ENCODE measurements at places on chromosomes 13 and 19.

GRCh38 chr19:6274756-6275155 is 5.0 kb downstream of the MLLT1 start:
- DNase-seq: no peak

- no peak for DNase-seq
Observed at GRCh38 chr13:37493775-37494174, 104.8 kb downstream of the POSTN start.

DNA sequence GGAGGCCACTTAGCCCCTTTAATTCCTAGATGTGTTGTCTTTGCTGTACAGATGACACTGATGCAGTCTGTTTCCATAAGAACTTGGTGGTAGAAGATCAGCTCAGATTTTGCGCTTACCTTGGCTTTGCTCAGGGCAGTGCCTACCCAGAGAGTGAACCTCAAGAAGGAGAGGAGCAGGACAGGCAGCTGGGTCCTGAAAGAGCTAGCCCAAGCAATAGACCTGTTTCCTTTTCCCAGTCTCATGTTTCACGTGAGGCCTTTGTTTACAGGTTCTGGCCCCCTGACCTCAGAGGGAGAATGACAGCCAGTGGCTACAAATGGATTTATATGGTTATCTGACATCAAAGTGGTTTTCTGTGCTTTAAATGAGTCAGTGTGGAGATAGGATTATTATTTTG is 40.1 kb downstream of the METTL21C start:
- DNase-seq: no peak

DNA sequence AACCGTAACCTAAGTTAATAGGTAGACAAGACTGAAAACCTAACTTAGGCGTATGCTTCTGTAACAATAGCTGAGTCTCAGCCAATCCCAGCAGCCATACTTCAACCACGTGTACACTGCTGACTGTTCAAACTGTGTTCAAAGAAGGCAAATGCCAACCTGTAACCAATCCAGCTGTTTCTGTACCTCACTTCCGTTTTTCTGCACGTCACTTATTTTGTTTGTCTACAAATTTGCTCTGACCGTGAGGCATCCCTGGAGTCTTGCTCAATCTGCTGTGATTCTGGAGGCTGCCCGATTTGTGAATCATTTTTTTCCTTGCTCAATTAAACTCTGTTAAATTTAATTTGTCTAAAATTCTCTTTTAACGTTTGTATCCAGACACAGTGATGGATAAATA is 59.2 kb downstream of the EDNRB start:
- no peak for DNase-seq

DNA sequence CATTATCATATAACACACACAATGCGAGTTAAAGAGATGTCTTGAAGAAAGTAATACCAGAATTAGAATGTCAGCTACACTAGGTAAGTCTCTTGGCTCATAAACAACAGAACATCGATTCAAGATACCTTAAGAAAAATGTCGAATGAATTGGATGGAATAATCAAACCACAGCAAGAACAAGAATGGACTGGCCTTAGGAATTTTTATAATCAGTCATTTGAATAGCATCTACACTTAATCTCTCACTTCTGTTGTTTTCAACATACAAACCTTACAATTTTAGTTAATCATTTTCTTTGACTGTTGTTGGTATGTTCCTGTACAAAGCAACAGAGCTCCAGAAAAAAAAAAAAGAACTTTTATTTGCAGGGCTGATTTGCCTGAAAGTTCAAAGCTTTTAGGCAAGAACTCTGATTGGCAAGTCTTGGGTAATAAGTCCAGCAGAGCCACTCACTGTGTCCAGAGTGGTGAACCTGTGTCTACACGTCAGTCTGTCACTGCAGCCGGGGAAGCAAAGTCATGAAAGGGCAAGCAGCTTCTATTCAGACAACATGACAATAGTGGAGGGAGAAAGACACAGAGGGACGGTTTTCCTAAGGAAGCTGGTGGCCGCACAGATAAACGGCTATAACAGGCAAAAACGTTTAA is 1026.1 kb upstream of the MIR17HG start:
- DNase-seq: no peak

- no peak for DNase-seq
Observed at GRCh38 chr19:42250666-42251531, 4.0 kb downstream of the ERF start.

GRCh38 chr13:45138282-45138681 is 18.0 kb downstream of the GTF2F2 start:
- DNase-seq: no peak

DNA sequence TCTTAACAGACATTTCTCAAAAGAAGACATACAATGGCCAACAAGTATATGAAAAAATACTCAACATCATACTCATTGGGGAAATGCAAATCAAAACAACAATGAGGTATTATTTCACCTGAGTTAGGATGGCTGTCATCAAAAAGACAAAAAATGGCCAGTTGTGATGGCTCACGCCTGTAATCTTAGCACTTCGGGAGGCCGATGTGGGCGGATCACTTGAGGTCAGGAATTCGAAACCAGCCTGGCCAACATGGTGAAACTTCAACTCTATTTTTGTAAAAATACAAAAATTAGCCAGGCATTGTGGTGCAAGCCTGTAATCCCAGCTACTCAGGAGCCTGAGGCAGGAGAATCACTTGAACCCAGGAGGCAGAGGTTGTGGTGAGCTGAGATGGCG is 22.0 kb downstream of the CEACAM16 start:
- DNase-seq: no peak

- no peak for DNase-seq
Observed at GRCh38 chr19:35596366-35596999, 10.5 kb downstream of the PMIS2 start.

DNA sequence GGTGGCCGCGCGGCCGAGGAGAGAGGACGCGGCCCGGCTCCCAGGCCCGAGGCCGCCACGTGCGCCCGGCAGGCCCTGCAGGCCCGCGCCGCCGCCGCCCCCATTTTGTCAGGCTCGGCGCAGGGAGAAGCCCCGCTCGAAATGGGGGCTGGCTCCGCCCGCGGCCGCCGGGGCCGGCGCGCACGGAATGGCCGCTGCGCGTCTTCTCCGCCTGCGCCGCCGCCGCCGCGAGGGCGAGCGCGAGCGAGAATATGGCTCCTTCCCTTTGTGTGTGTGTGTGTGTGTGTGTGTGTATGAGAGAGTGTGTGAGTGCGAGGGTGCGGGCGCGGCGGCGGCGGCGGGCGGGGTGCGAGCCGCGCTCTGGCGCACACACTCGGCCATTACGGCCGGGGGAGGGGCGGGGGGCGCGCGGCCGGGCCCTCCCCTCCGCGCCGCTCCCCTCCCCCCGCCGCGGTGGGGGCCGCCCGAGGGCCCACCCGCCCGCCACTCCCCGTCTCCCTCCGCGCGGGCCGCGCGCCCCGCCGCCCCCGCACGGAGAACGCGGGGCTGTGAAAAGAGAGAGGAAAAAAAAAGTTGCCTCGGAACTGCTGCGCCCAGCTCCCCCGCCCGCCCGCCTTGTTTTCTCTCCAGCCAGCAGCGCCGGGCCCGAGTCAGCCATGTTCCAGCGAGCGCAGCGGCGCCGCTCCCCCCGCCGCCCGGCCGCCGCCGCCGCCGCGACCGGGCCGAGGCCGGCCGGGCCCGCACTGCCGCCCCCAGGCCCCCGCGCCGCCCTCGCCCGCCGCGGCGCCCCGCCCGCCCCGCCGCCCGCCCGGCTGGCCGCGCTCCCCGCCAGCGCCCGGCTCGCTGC is 1.0 kb downstream of the HMGB1 start:
- DNase-seq: peak; percentile 50

GRCh38 chr13:25281935-25282332 is 5.4 kb downstream of the MTMR6 start:
- no peak for DNase-seq

DNA sequence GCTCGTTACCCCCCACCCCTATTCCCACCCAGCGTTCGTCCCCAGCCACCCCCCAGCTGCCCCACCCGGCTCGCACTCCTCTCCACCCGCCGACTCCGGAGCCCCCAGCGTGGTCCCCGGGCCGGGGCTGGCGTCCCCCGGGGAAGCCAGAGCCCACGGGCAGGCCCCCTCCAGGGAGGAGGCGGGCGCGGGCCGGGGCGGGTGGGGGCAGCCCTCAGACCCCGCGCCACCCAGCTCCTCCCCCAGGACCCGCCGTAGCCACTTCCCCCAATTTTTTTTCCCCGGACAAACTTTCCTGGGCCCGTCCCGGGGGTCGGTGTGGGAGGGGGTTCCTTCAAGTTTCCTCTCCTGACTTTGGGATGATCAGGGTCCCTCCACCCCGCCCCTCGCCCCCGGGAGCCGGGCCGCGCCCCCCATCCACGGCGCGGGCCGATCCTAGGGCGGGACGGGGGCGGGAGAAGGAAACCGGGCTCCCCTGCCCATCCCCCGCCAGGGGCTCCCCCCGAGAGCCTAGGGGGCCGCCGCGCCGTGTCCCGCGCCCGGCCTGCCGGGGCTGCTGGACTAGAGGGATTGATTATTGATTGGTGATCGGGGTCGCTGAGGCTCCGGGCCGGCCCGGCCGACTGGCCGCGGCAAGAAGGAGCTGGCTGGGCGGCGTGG is 927 bp upstream of the TSHZ3 start:
- DNase-seq: no peak

DNA sequence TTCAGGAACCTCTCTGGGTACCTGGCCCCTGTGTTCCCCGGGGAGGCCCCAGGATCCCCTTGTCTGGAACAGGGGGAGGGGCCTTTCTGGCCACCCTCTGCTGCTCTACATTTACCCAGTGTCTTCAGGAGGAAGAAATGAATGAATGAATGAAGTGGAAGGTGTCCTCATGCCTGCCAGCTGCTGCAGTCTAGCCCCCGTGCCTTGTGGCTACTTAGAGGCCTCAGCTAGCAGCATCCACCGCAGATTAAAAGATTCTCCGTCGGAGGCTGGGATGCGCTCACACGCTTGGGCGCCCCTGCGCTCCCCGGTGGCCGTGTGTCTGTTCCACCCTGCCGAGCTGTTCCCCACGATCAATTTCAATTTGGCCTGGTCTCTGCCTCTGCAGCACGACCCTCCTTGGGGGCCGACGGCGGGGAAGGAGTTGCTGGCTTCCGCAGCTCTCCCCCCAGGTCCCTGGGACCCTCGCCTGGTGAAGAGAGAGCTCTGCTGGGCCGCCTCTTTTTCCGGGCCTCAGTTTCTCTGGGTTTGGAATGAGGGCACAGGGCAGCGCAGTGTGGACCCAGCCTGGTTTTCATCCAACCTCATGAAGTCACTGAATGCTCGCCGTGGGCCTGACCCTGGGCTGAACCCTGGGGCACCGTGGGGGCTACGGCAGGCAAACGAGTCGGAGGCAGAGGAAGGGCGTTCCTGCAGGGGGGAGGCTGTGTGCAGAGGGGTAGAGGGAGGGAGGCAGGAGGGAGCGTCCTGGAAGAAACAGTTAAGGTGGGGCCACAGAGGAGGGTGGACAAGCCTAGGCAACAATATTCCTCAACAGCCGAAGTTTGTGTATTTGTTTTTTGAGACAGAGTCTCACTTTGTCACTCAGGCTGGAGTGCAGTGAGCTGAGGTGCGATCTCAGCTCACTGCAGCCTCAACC is 28.3 kb downstream of the EFNA2 start:
- no peak for DNase-seq

- DNase-seq: peak; percentile 57
Observed at GRCh38 chr19:55369653-55370304, 484 bp downstream of the IL11 start.

DNA sequence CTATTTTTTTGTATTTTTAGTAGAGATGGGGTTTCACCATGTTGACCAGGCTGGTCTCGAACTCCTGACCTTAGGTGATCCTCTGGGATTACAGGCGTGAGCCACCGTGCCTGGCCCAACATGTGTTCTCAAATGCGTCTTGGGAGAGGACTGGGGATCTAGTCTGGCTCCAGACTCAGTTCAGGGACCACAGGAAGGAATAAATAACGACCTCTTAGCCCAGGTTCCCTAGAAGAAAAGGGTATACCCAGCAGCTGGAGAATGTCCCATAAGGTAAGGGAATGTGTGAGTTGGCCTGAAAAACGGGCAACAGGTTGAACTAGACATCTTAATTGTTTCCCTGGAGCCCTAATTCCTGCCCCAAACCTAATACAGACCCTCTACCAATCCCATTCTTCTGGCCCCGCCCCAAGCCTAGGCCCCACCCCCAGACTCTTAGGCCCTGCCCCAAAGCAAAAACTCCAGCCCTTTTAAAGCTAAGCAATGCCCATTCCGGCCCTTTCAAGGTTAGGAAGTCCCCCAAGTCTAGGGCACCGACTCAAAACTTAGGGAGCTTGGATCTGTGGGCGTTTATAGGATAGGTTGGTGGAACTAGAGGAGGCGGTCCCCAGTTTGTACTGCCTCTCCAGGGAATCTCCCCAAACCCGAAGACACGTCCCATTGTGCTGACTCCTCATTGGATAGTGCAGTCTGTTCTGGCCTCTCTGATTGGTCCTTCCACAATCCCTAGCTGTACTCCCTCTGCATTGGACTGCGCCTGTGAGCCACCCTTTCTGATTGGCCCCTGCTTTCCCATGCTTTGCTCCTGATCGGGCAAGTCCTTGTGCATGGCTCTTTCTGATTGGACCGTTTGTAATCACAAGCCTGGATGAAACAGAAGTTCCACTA is 5.4 kb upstream of the LRFN1 start:
- DNase-seq: no peak

- DNase-seq: no peak
Observed at GRCh38 chr13:105316731-105317130, 1218.7 kb downstream of the EFNB2 start.

GRCh38 chr13:99996381-99996973 is 14.9 kb downstream of the ZIC2 start:
- no peak for DNase-seq

- DNase-seq: no peak
Observed at GRCh38 chr19:48595171-48595570, 11.4 kb upstream of the SPACA4 start.

DNA sequence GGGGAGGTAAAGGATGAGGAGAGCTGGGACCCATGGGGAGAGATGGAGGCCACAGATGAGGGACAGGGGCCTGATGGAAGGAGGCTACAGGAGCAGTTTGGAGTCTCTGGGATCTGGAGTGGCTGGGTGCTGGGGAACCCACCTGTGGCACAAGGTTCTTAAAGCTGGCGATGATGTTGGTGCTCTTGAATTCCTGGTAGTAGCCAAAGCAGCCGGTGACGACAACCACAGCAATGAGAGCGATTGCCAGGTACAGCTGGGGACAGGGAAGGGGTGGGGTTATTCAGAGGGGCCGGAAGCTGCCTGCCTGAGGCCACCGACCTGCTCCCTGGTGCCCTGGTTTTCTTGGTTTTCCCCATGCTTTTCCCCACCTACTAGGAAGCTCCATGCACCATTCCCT is 2.8 kb downstream of the ATP4A start:
- DNase-seq: no peak

GRCh38 chr19:30091856-30092255 is 149.8 kb downstream of the URI1 start:
- DNase-seq: no peak

DNA sequence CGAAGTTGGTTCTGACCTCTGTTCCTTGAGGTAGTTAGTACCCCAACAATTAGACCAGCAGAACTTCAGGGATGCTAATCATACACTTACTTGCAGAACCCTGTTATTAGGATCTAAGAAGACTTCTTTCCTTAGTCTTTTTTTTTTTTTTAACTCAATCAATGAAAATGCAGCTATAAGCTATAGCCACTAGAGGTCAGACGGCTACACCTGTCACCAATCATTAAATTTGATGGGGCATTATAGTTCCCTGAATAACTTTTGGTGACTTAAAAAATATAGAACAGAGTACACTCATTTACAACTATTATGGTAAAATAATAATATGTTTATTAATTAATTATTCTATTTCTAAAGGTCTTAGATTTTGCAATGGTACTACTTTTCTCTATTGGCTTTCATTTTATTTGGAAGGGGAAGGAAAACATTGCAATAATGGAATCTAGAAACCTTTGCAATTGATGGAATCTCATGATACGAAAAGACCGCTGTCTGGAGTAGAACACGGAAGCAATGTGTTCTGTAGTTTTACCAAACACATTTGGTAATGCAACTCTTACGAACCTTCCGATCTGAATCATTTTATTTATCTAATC is 483.2 kb downstream of the DIAPH3 start:
- no peak for DNase-seq

GRCh38 chr13:38103851-38104250 is 234.3 kb upstream of the TRPC4 start:
- DNase-seq: no peak
